ENCODE measurements at places on chromosomes 4 and X.

GRCh38 chr4:163263606-163264005 is 68.8 kb downstream of the NPY1R start:
- no peak for DNase-seq

DNA sequence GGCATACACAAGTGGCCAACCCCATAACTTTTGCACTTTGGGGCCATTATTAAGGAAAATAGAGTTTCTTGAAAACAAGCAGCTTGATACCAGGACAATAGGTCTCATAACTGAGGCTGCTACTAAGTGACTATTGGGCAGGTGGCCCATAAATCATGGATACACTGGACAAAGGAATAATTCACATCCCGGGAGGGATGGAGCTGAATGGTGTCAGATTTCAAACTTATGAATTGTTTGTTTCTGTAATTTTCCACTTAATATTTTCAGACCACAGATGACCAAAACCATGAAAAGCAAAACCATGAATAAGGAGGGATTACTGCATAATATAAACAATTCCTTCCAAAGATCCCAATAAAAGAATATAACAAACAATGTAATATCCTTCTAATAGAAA is 114.4 kb downstream of the WDFY3 start:
- no peak for DNase-seq

DNA sequence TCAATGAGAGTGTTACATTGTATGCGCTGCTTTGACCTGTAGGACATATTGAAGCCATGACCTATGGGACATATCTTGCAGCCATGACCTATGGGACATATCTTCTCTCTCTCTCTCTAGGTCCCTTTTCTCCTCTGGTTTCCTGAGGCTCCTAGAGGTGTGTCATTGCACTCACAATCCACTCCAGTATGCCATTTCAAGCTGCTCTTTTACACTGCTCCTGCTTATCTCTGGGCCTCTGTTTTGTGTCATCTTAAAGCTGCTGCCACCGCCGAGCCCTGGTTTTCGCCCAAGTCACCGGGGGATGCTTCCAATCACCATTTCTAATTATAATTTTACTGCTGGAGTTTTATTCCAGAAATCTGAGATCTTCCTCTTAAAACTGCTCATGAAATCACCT is 336.1 kb downstream of the GALNTL6 start:
- no peak for DNase-seq

DNA sequence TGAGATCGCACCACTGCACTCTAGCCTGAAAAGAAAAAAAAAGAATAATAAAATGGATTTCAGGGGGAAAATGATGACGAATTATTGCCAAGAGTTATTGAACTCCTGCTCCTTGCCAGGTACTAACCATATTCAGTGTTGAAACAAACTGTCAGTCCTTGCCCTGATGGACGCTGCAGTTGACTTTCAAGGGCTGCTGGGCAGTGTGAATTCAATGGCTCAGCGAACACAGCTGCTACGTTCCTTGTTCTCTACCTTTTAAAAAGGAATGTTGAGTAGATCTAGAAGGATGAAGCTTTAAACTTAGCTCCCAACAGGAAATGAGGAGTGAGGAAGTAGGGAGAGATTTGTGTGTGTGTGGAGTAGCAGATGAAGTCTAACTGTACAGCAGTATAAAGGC is 2.7 kb downstream of the LIMCH1 start:
- DNase-seq: no peak
